ENCODE measurements at places on chromosomes 16 and 17.

DNA sequence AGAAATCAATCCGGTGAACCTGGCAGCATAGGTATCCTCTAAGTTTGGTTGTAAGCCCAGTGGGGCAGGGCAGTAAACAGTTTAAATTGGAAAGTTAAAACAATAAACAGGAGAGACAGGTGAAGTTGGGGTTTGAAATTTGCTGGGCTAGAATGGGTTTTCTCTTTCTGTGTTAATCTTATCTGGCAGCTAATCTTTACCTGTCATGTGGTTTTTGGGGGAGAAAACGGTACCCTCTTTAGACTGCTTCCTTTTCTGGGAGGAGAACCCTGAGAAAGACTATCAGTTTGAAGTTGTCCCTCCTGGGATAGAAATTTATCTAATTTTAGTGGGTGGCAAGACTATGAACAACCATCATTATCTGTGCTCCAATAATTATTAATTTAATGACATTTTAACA, 24.0 kb downstream of the CDH13 start:
- DNase-seq, result no peak

GRCh38 chr17:11935734-11936406, 61.4 kb downstream of the ZNF18 start:
- peak; percentile 5 for DNase-seq

DNA sequence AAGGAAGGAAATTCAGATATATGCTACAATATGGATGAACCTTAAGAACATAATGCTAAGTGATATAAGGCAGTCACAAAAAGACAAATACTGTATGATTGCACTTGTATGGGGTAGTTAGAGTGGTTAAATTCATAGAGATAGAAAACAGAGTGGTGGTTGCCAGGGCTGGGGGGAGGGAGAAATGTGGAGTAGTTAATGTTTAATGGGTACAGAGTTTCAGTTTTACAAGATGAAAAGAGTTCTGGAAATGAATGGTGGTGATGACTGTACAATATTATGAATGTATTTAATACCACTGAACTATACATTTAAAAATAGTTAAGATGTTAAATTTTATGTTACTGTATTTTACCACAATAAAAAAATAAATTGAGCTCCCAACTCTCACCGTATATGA, 157.9 kb downstream of the TOX3 start:
- no peak for DNase-seq

GRCh38 chr16:25033852-25034251, 18.7 kb upstream of the ARHGAP17 start:
- no peak for DNase-seq

GRCh38 chr17:69978056-69978646, 96.9 kb upstream of the KCNJ16 start:
- no peak for DNase-seq

GRCh38 chr17:66522591-66523272, 220.3 kb downstream of the PRKCA start:
- no peak for DNase-seq

- DNase-seq, result no peak
These were observed 187.0 kb upstream of the CDH13 start for GRCh38 chr16:82439678-82440293.

DNA sequence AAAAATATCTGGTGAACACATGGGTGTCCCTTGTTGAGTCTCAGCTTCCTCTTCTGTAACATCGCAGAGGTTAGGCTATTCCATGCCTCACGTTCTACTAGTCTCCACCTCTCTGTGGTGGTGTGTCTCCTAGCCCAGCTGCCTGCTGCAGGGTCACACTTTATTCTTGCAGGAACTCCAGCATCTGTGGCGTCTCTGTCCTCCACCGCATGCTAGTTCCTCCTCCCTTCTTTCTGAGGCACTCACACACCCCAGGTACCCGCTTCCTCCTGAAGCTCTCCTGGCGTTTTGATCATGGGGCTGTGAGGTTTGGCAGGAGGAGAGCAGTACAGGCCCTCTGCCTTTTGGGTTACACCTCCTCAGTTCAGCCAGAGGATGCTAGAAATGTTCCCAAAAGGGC, 9.9 kb upstream of the TEX2 start:
- no peak for DNase-seq

GRCh38 chr16:58638148-58639036, 8.8 kb upstream of the CNOT1 start:
- DNase-seq, result no peak

- DNase-seq, result no peak
These were observed 132.0 kb downstream of the NLK start for GRCh38 chr17:28174352-28175046.

- no peak for DNase-seq
These were observed 86.8 kb upstream of the SOX9 start for GRCh38 chr17:72034000-72034399.

GRCh38 chr16:13503960-13504635, 415.9 kb upstream of the ERCC4 start:
- DNase-seq, result no peak

- DNase-seq, result peak; percentile 34
These were observed 348.3 kb downstream of the CPPED1 start for GRCh38 chr16:12455287-12455798.

GRCh38 chr17:81412490-81413093, 17.3 kb downstream of the BAHCC1 start:
- no peak for DNase-seq

- no peak for DNase-seq
These were observed 420.9 kb downstream of the SHISA9 start for GRCh38 chr16:13322336-13322735.

DNA sequence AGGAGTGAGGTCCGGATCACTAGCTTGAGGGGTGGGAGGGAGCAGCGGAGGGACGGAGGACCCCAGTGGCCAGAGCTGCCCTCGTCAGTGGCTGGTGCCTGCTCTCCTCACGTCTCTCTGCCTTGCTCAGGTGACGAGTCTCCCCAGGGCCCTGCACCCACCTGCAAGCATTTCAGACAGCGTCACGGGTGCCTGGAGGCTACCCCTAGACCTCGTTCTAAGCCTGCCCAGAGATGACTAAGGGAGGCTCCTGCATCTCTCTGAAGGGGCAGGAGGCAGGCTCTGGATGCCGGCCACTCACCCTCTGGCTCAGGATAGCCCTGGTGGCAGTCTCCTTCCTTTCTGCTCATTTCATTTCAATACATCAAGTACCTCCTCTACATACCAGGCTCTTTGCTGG, 68.8 kb downstream of the MRC2 start:
- no peak for DNase-seq

DNA sequence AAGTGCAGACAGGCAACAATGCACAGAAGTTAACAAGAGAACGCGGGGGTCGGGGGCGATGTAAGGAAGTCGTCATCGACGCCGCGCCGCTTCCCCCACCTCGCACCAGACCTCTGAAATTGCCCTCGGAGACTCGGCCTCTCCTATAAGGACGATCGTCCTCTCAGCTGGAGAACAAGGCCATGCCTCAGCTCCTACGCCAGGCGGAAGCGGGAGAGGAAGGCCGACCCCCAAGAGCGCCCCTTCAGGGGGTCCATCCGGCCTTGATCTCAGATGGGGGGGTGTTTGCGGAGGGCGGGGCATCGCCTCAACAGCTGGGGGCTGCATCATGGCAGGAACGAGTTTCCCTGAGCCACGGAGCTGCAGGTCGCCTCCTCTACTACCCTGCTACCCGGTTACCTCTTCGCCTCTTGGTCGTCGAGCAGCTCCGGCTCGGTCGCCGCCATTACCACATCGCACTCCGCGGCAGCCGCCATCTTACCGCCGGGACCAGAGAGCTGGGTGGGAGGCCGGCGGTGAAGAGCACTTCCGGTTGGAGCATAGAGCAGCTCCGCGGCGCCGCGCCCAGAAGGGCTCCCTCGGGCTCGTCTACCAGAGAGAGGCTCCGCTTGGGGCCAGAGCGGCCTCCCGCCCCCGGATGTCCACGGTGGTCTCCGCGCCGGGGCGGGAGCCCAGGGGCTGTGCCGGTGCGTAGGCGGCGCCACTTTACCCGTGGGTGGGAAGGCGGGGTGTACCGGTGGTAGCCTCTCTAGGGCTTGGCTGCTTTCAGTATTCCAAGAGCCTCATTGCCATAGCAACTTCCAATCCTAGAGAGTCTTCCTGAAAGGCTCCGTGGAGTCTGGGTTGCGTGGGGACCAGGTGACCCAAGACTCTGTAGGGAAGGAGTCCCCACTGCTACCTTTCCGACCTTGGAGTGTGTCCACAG, at the start of gene DNAJC7:
TSS of gene DNAJC7 (minus strand) at position 499 of the 925 bp plus-strand sequence. CDS start at position 476, 23 bp downstream.
- DNase-seq, result peak; percentile 68

GRCh38 chr17:6172642-6173330, 102.6 kb downstream of the WSCD1 start:
- no peak for DNase-seq

DNA sequence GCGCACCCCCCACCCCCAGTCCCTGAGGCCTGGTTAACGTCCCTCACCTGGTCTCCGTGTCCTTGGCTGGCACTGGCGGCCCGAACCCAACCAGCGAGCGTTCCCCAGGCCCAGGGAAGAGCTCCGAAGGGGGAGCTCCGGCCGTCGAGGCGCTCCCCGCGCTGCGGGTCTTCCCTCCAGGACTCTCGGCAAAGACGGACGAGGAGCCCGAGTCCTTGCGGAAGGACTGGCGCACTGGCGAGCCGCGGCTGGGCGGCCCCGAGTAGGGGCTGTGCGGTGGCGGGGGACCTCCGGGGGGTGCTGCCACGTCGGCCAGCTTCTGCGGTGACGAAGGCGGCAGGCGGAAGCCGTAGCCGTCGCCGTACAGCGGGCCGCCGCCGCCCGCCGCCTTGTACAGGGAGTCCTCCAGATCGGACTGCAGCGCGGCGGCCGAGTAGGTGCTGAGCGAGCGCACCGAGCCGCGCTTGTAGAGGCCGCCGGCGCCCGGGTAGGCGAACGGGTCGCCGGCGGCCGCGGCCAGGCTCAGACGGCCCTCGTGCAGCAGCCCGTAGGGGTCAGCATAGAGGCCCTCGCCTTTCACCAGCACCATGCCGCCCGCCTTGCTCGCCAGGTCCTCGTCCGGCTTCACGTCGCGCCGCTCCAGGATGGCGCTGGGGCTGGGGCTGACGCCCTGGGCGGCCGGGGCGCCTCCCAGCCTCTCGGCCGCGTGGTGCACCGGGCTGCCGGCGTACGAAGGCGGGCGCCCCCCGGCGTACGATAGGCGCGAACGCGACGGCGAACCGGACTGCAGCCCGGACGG, 44.1 kb downstream of the SRCIN1 start:
- no peak for DNase-seq

GRCh38 chr16:22734368-22734767, 79.6 kb upstream of the HS3ST2 start:
- no peak for DNase-seq

Measured in nucleus accumbens (tissue), 56 donors.